ENCODE measurements at places on chromosomes 6 and 20.

DNA sequence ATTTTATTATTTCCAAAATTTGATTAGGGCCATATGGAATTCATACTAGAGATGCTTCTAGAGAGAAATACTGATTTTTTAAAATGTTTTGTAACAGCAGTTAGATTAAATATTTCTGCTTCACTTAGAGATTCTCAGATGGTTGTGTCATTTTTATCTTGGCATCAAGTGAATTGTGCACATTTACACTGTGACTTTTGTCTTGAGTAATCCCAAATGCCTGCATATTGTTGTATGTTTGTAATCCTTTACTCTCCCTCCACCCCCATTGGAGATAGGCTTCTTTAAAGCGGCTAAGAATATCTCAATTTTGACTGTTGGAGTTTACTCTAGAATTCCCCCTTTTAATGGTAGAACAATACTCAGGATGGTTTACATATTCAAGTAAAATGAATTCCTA lies 19.0 kb downstream of the STX16 start:
- no peak for DNase-seq

- DNase-seq: no peak
Measured at GRCh38 chr20:51193066-51193772, 170.3 kb upstream of the KCNG1 start.

DNA sequence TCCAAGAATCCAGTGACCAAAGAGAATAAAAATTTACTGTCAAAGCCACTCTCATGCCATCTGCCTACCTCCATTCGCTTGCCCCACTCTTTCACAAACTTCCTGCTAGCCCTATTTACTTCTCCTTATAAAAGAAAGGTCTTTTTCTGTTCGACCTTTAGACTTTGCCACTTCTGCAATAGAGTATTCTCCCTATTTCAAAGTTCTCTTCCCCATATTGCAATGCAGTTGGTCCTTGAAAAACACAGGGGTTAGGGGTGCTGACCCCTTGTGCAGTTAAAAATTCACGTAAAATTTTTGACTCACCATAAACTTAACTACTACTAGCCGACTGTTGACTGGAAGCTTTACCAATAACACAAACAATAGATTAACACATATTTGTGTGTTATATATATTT lies 15.0 kb downstream of the CCN2 start:
- DNase-seq: no peak

- no peak for DNase-seq
Measured at GRCh38 chr6:72758901-72759300, 137.0 kb downstream of the KCNQ5 start.

- DNase-seq: no peak
Measured at GRCh38 chr20:40776466-40777457, 87.7 kb upstream of the MAFB start.

GRCh38 chr20:57133926-57134650 lies 132.4 kb downstream of the BMP7 start:
- no peak for DNase-seq

DNA sequence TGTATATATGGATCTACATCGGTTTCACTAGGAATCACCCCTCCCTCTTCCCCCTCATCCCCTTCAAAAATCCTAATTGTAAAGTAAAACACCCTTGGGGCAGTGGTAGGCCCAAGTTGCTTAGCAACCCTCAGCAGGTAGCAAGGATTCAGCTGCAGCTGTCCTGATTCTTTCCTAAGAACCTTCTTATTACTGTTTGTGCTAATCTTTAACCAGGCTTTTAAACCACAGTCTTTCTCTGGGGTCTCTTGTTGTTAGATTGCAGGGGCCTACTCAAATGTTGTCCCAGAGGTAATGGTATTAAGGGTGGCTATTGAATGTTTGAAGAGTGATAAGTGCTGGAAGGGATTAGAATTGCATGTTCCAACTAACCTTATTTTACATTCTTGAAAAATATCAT lies 46.4 kb downstream of the PRL start:
- DNase-seq: no peak

DNA sequence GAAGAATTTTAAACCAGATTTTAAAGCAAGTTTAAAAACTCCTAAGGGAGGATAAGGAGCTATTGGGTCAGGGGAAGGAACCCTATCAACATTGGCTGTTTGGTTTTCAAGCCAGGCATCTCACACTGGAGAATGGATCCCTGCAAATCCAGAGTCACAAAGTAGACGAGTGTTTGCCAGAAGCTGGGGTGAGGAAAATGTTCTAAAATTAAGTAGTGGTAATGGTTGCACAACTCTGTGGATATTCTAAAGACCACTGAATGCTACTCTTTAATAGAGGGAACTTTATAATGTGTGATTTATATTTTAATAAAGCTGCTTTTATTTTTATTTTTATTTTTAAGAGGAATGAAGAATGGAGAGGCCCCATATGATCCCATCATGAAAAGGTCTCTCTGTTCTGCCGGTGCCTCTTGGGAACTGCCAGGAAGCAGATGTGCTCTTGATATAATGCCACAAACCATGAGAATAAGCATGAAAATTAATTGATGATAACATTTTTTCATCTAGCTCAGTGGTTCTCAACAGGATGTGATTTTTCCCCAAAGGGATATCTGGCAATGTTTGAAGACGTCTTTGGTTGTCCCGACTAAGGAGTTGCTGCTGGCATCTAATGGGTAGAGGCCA lies 379.0 kb upstream of the CNR1 start:
- no peak for DNase-seq
